Body of pancreas (tissue), 4 donors: ENCODE measurements at places on chromosomes 4 and X. TPM values are rescaled to one million over a fixed set of nuclear protein-coding genes. Genes with fewer than 3 reads are reported as not detected.

The ANXA10 gene
- not detected for total RNA-seq

The MAGEB17 gene
- total RNA-seq: 7.3 TPM

The CA5B gene
- total RNA-seq: 6.2 TPM

The GPR34 gene
- 4.9 TPM for total RNA-seq

The PITX2 gene
- total RNA-seq: not detected
